RWPE2 (cell line): ENCODE measurements at places on chromosomes 7 and 10.

GRCh38 chr10:20855398-20856038 lies 41.6 kb downstream of the NEBL start:
- H3K4me3 ChIP-seq: no peak overlapping the region
- no peaks in the 10 kb centered on the region for H3K4me1 ChIP-seq
- no peaks in the 10 kb centered on the region for H3K27me3 ChIP-seq
- H3K36me3 ChIP-seq: no peaks in the 10 kb centered on the region
- no peak for DNase-seq

- H3K4me1 ChIP-seq: no peaks in the 10 kb centered on the region
- no peak for DNase-seq
- H3K27ac ChIP-seq: no peak overlapping the region
Measured at GRCh38 chr7:85475071-85475470, 288.2 kb upstream of the SEMA3D start.

DNA sequence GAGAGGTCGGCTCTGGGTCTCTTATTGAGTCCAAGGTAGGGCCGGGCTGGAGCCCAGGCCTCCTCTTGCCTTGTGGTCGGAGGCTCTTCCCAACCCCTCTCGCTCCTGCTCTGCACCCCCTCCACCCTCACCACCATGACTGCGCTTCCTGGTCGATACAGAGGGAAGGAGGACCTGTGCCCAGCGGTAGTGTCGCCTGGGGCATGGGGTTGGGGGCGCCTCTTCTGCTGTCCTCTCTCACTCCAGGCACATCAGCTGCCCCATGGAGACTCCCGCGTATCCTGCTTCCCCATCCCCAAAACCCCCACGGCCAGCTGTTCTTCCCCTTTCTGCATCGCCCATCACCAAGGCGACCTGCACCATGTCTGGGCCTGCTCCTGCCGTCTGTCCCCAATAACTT lies 44.4 kb downstream of the TMEM270 start:
- H3K4me1 ChIP-seq: no peaks in the 10 kb centered on the region
- H3K36me3 ChIP-seq: no peaks in the 10 kb centered on the region
- no peak overlapping the region for H3K27ac ChIP-seq
- no peak for DNase-seq
- H3K4me3 ChIP-seq: no peak overlapping the region

- H3K27me3 ChIP-seq: no peaks in the 10 kb centered on the region
- no peak overlapping the region for H3K4me3 ChIP-seq
- no peak overlapping the region for H3K27ac ChIP-seq
- H3K4me1 ChIP-seq: peaks cover 4% of the 10 kb centered on the region
- DNase-seq: no peak
- H3K36me3 ChIP-seq: no peaks in the 10 kb centered on the region
Measured at GRCh38 chr10:112945811-112946210, 4.2 kb upstream of the TCF7L2 start.

GRCh38 chr7:81956520-81956919 lies 186.7 kb upstream of the HGF start:
- DNase-seq: no peak
- no peaks in the 10 kb centered on the region for H3K27me3 ChIP-seq
- no peak overlapping the region for H3K4me3 ChIP-seq

GRCh38 chr7:136251826-136252225 lies 274.7 kb upstream of the MTPN start:
- H3K27ac ChIP-seq: no peak overlapping the region
- no peaks in the 10 kb centered on the region for H3K36me3 ChIP-seq
- no peaks in the 10 kb centered on the region for H3K27me3 ChIP-seq
- no peak overlapping the region for H3K4me3 ChIP-seq
- H3K4me1 ChIP-seq: no peaks in the 10 kb centered on the region

DNA sequence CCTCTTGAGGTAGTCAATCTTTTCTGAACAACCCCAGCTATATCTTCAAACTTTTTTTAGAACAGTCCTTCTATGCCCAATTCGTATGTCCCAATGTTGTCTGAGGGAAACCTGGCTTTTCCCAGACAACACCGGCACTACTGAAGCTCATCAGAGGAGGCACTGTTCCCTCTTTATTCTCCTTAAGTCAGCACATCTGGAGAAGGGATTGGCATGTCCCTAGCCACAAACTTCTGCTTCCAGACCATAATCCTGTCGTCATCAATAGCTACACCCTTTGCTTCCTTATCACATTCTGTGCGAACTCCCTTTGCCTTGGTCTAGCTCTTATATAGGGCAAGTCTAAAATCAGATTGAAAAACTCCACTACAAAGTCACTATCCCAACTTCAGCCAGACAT lies 22.9 kb downstream of the PON3 start:
- H3K4me3 ChIP-seq: no peak overlapping the region
- no peak for DNase-seq
- H3K4me1 ChIP-seq: no peaks in the 10 kb centered on the region
- H3K27ac ChIP-seq: no peak overlapping the region
- H3K27me3 ChIP-seq: no peaks in the 10 kb centered on the region

DNA sequence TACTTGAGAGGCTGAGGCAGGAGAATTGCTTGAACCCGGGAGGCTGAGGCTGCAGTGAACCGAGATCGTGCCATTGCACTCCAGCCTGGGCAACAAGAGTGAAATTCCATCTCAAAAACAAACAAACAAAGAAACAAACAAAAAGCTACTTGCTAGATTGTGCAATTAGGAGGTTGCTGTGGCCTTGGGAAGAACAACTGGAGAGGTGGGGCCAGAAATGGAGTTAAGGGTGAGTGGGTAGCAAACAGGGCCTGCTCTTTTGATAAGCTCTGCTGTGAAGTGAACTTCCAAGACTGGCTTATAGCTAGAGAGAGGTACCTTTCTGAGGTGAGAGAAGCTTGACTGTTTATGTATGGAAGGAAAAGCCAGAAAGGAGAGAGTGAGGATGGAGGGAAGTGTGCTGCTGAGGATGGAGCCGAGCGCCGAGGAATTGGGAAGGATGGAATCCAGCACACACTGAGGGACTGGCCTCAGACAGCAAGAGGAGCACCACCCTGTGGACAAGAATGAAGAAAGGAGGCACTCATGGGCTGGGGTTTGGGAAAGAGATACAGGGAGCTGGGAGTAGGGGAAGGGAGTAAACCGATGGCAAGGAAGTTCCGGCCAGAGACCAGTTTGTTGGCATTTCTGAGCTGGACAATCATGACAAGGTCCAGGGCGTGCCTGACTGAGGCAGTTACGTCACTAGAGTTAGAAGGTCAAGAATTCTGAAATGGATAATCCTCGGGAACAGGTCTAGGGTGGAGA lies 7.0 kb upstream of the RPEL1 start:
- no peaks in the 10 kb centered on the region for H3K36me3 ChIP-seq
- peak overlapping the region; percentile 83 for H3K27ac ChIP-seq
- peaks cover 39% of the 10 kb centered on the region for H3K4me1 ChIP-seq
- H3K27me3 ChIP-seq: no peaks in the 10 kb centered on the region
- no peak overlapping the region for H3K4me3 ChIP-seq

DNA sequence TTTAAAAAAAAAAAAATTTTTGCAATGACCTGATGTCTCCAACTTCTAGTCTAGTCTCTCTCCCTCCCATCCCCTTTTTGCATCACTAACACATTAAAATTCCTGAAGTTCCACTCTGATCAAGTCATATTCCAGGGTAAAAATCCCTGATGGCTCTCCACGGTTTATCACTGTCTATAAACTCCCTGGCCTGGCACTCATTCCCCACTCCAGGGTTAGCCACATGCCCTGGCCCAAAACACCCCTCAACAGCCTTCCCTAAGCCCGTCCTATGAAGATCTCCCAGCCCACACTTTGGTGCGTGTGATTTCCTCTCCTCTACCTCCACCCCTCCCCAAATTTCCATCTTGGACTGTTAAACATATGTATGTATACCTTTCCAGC lies 125.4 kb downstream of the JAZF1 start:
- no peaks in the 10 kb centered on the region for H3K36me3 ChIP-seq
- DNase-seq: no peak
- H3K4me1 ChIP-seq: peaks cover 22% of the 10 kb centered on the region
- no peaks in the 10 kb centered on the region for H3K27me3 ChIP-seq
- H3K4me3 ChIP-seq: no peak overlapping the region
- peak overlapping the region; percentile 54 for H3K27ac ChIP-seq

GRCh38 chr10:34250722-34251121 lies 564.4 kb downstream of the PARD3 start:
- no peaks in the 10 kb centered on the region for H3K36me3 ChIP-seq
- DNase-seq: no peak
- H3K27ac ChIP-seq: no peak overlapping the region
- H3K27me3 ChIP-seq: no peaks in the 10 kb centered on the region
- H3K4me1 ChIP-seq: peaks cover 16% of the 10 kb centered on the region

DNA sequence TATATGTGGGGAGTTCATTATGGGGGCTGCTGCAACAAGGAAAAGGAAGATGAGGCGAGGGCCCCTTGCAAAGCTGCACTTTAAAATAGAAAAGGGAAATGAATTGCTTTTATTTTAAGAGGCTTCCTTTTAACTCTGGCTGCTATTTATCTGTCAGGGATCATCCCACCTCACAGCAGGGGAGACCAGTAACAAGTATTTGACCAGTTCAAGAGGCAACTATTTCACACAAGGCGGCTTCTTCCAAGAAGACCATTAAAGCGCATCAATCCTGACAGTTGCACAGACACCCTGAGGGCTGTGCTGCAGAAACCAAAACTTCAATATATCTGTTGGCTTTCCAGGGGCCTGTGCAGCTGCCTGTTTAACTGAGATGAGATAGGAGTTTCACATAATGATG lies 1009.2 kb downstream of the SORCS3 start:
- no peaks in the 10 kb centered on the region for H3K27me3 ChIP-seq
- DNase-seq: no peak
- no peak overlapping the region for H3K4me3 ChIP-seq
- no peaks in the 10 kb centered on the region for H3K4me1 ChIP-seq
- no peak overlapping the region for H3K27ac ChIP-seq
- H3K36me3 ChIP-seq: no peaks in the 10 kb centered on the region

DNA sequence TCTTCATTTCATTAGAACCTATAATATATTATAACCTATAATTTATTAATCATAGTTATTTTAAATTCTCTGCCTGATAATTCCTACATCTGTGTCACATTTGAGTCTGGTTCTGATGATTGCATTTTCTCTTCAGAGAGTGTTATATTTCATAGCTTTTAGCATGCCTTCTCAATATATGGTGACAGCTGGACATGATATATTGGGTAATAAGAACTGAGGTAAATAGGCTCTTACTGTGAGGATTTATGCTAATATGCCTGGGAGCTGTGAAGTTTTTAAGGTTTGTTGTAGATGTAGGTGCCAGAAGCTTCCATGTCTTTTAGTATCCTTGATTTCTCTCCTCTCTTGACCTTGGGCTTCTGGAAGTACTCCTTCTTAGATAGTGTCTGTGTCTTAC lies 325.9 kb upstream of the SEMA3D start:
- H3K4me1 ChIP-seq: no peaks in the 10 kb centered on the region
- DNase-seq: no peak
- no peak overlapping the region for H3K27ac ChIP-seq
- H3K4me3 ChIP-seq: no peak overlapping the region
- H3K36me3 ChIP-seq: no peaks in the 10 kb centered on the region

DNA sequence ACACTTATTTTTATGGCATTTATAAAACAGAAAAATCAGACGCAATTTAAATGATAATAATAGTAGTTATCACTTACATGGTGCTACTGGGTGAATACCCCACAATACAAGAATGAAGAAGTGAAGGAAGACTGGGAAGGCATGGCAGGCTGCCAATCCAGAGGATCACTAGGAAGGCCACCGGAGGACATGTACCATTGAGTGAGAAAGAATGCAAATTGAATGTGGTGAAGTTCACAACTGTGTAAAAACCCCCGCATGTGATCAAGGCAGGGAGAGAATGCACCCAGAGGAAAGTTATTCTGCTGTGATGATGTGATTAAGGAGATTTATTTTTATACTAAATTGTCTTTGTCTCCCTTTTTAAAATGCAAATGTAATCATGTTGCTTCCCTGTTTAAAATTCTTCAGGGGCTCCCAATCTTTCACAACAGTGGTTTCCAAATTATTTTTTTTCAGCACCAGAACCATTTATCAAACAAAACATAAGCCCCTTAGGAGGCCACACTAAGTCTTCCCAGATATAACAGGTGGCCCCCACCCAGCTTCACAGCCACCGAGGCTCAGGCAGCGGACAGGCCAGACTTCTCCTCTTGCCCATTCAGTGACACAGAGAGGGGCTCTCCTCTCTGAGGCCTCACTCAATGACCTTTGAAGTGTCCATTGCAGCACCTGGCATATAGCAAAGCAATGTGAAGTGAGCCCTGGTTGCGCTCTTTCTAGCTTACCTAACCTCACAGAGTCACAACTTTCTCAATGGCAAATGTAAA lies 59.6 kb downstream of the FRMPD2 start:
- no peak overlapping the region for H3K4me3 ChIP-seq
- no peaks in the 10 kb centered on the region for H3K4me1 ChIP-seq
- no peak overlapping the region for H3K27ac ChIP-seq
- no peak for DNase-seq

GRCh38 chr7:107939573-107940489 lies 48.8 kb downstream of the DLD start:
- H3K4me3 ChIP-seq: no peak overlapping the region
- no peaks in the 10 kb centered on the region for H3K27me3 ChIP-seq
- DNase-seq: no peak
- peak overlapping the region; percentile 23 for H3K27ac ChIP-seq
- peaks cover 14% of the 10 kb centered on the region for H3K4me1 ChIP-seq

DNA sequence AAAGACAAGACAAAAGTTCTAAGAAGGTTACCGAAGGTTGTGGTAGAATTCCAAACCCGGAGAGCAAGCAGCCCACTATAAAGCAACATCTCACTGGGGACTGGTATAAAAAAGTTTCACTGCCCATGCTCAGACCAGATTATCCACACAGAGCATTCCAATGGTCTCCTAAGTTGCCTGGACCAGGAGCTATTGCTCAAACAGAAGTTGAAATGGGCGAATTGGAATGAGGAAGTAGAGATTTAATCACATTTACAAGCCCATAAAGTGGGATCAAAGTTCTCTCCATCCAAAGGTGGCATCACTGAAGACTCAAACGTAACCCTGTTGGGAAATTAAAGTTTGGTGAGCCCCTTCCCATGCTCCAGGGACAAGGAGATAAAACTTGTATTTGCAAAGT lies 19.8 kb downstream of the OR2F1 start:
- no peak overlapping the region for H3K27ac ChIP-seq
- no peak for DNase-seq
- H3K27me3 ChIP-seq: no peaks in the 10 kb centered on the region
- no peaks in the 10 kb centered on the region for H3K36me3 ChIP-seq
- no peak overlapping the region for H3K4me3 ChIP-seq
- peaks cover 9% of the 10 kb centered on the region for H3K4me1 ChIP-seq

GRCh38 chr7:39367451-39367850 lies 198.8 kb upstream of the YAE1 start:
- H3K27me3 ChIP-seq: no peaks in the 10 kb centered on the region
- H3K4me3 ChIP-seq: no peak overlapping the region
- H3K36me3 ChIP-seq: no peaks in the 10 kb centered on the region
- no peak for DNase-seq
- no peak overlapping the region for H3K27ac ChIP-seq
